ENCODE measurements at places on chromosomes 11 and 22.

- no peak for DNase-seq
These were observed 565.2 kb downstream of the BUD13 start for GRCh38 chr11:116207421-116208141.

DNA sequence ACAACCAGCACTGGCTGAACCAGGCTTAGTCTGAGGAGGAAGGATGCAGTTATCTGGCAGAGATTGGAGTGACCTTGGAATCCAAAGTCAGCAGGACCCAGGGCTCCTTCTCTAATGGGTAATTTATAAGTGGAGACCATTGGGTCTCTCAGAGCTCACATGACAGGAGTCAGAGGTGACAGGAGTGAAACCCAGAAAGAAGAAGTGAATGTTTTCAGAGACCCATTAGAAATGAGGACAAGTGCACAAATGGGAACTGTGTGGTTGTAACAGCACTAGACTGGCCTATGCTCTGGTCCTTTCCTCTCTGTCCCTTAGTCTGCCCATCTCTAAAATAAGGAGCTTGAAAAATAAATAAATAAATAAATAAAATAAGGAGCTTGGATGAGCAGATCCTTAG lies 107.4 kb downstream of the SERGEF start:
- no peak for DNase-seq

DNA sequence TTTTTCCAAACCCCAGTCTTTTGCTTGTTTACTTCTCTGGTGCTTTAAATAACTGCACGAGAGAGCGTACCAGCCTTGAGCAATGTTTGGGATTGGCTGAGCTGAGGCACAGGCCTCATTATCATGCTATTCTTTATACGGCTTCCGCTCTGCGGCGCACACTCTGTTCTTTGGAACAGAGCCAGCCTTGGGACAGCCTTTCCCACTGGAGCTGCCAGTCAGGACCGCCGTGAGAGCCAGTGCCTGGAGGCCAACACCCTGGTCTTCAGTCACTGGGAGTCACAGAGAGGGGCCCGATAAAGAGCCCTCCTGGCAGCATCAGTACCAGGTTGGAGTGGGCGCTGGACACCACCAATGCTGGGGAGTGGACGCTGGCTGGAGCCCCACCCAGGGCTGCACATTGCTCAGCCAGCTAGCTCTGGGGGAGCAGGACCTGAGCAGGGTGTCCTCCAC lies 125.6 kb downstream of the BCR start:
- no peak for DNase-seq

GRCh38 chr11:40273192-40273732 lies 1186.2 kb downstream of the LRRC4C start:
- DNase-seq: no peak

- DNase-seq: no peak
These were observed 11.5 kb downstream of the PTPRJ start for GRCh38 chr11:47991894-47992293.

- peak; percentile 94 for DNase-seq
These were observed at the start of gene TRABD for GRCh38 chr22:50185375-50186087. Gene TRABD, plus strand, starts transcription at chr22:50185913. Its CDS starts 7,148 bp downstream, at chr22:50193061.

DNA sequence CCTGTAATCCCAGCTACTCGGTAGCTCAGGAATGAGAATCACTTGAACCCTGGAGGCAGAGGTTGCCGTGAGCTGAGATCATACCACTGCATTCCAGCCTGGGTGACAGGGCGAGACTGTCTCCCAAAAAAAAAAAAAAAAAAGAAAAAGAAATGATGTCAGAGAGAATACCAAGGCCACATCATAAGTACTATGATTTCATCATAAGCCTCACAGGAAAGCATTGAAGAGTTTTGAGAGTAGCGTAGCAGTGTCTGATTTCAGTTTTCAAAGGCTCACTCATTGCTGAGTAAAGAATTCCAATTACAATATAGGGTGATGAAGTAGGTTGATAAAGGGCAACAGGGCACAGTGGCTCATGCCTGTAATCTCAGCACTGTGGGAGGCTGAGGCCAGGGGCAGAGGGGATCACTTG lies 88.8 kb downstream of the MRTFA start:
- no peak for DNase-seq

- no peak for DNase-seq
These were observed 23.6 kb upstream of the FJX1 start for GRCh38 chr11:35594680-35595079.

- DNase-seq: no peak
These were observed 4.1 kb downstream of the C11orf52 start for GRCh38 chr11:111922803-111923202.

GRCh38 chr11:16860617-16861016 lies 122.2 kb downstream of the C11orf58 start:
- no peak for DNase-seq

- no peak for DNase-seq
These were observed 2352.8 kb upstream of the RAG2 start for GRCh38 chr11:38950867-38951266.

DNA sequence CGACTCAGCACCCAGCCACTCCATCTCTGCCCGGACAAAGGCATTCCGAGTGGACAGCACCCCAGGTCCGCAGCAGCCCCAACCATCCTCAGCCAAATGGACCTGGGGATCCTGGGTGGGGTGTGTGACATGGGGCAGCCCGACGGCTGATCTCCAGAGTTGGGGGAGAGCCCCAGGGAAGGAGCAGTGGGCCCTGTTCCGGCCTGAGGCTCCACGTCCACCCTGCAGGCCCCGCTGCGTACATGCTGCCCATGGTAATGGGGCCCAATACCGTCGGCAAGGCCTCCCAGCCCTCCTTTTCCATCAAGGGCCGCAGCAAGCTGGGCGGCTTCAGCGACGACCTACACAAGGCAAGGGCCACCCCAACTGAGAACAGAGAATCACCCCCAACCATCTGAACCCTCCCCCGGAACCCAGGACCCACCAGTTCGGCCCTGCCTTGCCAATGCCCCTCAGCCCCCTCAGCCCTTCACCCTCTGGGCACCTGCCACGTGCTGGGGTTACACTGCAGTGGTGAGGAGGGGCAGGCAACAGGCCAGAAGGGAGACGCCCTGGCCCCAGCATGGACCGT lies 5.4 kb downstream of the SCGB1C1 start:
- no peak for DNase-seq

GRCh38 chr11:70460964-70461363 lies 62.6 kb downstream of the CTTN start:
- DNase-seq: no peak

GRCh38 chr11:85539029-85539689 lies 88.0 kb downstream of the DLG2 start:
- no peak for DNase-seq

DNA sequence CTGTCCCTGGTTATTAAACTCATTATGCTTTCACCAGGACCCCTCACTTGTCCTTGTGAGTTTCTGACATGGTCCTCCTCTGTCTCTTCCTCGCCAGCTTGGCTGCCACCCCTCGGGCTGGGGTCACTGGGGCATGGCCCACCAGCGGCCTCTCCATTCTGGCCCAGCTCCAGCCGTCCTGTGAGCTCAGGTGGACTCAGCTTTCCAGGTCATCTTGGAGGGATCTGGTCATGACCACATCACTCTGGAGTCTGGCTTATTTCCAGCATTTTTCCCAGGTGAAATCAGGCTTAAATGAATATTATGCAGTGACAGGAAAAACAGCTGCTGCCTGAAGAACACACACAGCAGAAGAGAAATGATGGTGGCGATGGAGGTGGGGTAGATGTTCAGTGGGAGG lies 224.5 kb downstream of the ADAMTS15 start:
- no peak for DNase-seq

- DNase-seq: no peak
These were observed 209.2 kb upstream of the SORL1-AS1 start for GRCh38 chr11:121661880-121662486.

GRCh38 chr11:109508943-109509342 lies 87.0 kb downstream of the C11orf87 start:
- DNase-seq: no peak

- DNase-seq: no peak
These were observed 40.0 kb upstream of the ABTB2 start for GRCh38 chr11:34397811-34398210.

GRCh38 chr11:79121351-79121750 lies 319.5 kb downstream of the TENM4 start:
- DNase-seq: no peak

DNA sequence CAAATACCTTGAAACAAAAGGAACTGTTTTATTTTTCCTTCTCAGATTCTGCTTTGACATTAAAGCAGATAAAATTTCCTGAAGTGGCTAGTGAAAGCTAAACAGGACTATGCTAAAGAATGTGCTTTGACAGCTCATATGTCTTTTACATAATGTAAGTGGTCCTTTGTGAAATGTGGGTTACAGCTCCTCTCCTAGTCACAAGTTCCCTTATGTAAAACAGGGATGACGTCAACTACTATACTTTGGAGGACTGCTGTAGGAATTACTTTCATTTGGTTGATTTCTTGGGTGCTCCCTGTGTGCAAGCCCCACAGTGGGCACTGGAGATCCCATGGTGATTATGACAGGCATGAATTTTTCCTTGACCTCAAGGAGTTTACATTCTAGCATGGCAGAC lies 216.6 kb upstream of the NARS2 start:
- no peak for DNase-seq

DNA sequence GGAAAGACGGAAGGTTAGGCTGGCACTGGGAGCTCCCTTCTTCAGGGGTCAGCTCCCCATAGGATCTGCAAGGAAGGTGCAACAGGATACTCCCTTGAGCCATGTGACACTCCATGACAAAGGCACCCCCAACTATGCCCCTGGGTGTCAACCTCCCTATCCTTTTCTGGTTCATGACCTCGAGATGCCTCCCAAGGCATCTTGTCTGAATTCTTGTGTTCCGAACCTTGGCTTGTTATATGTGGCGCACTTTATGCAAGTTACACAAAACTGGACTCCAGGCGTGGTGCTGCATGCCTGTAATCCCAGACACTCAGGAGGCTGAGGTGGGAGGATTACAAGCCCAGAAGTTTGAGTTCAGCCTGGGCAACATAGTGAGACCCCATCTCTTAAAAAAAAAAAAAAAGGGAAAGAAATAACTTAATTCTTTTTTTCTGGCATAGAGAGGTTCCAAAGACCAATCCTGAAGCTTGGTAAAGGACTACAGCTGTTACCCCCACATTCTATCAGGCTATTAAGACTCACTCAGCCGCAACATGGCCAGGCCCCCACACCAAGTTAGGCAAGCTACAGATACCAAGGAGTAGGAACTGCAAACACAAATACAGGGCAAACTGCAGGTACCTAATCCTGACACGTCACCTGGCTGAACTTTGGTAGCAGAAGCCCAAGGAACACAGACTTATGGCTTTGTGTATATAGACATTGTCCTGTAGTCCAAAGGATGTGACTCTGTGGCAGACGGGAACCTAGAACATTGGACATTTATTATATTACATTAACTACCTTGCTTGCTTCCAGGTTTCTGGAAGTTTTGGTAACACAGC lies 1.4 kb downstream of the C11orf24 start:
- no peak for DNase-seq

DNA sequence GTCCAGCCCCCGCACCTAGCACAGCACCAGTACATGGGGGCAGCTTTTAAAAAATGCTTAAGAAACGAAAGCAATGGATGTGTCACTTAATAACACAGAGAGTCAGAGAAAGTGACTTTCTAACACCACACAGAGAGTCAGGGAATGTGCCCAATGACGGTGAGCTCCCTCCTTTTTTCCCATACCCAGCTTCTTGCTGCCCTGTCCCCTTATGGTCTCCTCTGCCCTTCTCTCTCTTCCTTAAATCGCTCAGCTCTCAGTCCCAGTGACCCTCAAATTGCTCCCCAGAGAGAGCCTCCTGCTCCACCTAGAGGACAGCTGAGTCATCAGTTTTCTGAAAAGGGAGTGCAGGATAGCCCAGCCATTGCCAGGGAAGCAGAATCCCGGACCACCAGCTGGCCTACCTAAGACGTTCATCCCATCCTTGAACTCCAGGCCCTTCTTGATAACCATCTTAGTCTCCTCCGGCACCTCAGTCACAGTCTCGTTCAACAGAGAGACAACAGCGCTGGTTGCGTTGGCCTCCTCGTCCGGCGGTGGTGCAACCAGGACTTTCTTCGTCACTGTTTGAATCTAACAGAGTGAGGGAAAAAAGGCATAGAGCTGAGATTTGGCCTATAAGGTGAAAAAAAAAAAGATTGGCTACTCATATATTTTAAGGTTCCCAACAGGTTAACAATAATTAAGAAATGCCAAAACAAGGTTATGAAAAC lies 113.5 kb downstream of the SLC1A2 start:
- DNase-seq: peak; percentile 26

GRCh38 chr11:110034806-110035205 lies 58.4 kb upstream of the ZC3H12C start:
- no peak for DNase-seq

- DNase-seq: no peak
These were observed 48.8 kb downstream of the ARHGAP32 start for GRCh38 chr11:129143335-129143734.

GRCh38 chr11:74626604-74627003 lies 34.2 kb downstream of the POLD3 start:
- no peak for DNase-seq

All from activated CD4-positive, alpha-beta T cell treated with anti-CD3 and anti-CD28 coated beads, Interleukin-10, Interleukin-2, amounts not matched to agents 100 ng/mL and 50 ng/mL, durations not matched to agents 16 hours and 8 hours (primary cell).